Posterior vena cava (tissue), 2 donors: ENCODE measurements at places on chromosomes 3 and 15. TPM values are rescaled to one million over a fixed set of nuclear protein-coding genes. Genes with fewer than 3 reads are reported as not detected.

DNA sequence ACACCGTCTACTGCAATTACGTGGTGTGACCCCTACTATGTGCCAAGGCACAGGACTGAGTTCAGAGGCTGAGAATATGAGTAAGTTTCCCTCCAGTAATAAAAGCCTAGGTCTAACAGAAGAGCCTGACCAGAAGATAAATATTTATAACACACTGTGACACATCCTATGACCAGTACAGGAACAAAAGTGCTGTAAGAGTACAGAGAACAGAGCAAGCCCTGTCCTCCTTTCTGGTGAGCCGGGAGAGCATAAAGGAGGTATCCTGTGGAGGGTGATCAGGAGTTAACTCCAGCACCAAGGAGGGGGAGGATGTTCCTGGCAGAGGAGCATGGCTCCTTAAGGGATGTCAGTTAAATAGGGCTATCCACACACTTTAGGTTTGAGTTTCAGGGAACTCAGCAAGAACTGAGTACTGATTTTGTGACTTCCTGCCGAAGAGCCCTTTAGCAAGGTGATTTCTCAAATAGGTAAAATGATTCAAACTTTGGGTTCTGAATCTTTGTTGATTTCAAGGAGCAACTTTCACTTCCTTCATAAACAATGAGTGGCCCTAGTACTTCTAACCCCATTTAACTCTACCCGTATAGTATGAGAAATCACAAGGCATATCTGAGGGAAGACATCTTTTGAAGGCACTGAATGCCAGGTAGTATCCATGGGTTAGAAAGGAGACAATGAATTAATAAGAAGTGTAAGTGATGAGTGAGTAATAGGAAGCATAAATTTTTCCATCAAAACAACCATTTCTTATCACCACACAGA, 198.0 kb downstream of the THRB start:
- DNase-seq = no peak

Gene CPA3
- total RNA-seq = 16.1 TPM

Gene DPH6
- 16.5 TPM for total RNA-seq

Gene ATP13A3
- 152 TPM for total RNA-seq

DNA sequence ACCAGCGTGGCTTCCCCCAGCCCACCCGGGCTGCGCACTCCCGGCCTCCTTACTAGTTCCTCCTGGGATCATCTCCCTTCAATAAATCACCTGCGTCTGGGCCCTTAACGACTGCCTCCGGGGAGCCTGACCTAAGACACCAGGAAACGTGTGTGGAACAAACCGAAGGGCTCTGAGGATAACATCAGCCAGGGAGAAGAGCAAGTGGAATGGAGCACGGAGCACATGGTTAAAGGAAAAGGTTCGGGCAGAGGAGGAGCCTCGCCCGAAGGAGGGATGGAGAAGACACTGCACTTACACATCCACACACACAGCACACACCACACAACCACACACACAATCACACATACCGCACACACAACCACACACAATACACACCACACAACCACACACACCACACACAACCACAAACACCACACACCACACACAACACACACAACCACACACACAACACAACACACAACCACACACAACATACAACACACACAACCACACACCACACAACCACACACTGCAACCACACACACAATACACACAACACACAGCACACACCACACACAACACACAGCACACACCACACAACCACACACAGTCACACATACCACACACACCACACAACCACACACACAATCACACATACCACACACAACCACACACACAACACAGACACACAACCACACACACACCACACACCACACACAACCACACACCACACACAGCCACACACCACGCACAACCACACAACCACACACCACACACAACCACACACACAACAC, 24.7 kb downstream of the CPN2 start:
- DNase-seq = no peak

Gene TMCO5A
- total RNA-seq = not detected

GRCh38 chr3:49841126-49841696, 15.2 kb downstream of the TRAIP start:
- DNase-seq = no peak

GRCh38 chr15:92638291-92638708, 17.3 kb downstream of the FAM174B start:
- DNase-seq = no peak

DNA sequence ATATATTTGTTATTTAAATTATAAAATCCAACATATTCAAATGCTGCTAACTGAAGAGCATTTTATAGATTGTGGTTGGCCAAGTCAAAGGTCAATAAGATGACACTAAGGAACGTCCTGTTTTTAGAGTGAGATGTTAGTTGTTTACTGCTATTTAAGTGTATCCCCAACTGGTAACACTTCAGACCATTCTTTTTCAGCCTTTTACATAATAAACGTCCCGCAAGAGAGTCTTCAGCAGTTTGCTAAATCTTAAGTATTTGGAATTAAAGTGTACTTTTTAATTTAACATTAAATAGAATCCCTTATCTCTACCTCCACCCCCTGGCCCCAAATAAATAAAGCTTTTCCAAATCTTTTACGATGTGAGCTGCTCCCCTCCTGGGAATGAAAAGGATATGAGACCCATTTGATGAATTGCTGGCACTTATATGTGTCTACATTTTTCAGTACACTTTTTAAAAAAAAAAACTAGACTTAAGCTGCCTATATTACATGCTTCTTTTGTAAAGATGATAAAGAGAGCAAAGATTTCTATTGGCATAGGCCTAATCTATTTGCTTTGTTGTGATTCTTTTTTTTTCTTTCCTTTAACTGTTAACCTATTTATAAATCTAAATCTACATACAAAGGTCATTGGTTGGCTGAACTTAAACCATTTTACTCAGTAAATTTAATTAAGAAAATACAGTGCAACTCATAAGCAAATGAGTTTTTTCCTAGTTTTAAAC, 101.8 kb upstream of the SKOR1 start:
- no peak for DNase-seq

Gene ESYT3
- 0.37 TPM for total RNA-seq
